Activated T-helper 17 cell treated with anti-CD3 and anti-CD28 coated beads, Interleukin-2, amount 50 U/mL, for 72 hours (primary cell): ENCODE measurements at places on chromosomes 6 and 20.

- H3K36me3 ChIP-seq: no peaks in the 10 kb centered on the region
- no peaks in the 10 kb centered on the region for H3K4me1 ChIP-seq
- no peak overlapping the region for H3K4me3 ChIP-seq
- H3K27me3 ChIP-seq: no peaks in the 10 kb centered on the region
- no peak for ATAC-seq
- H3K27ac ChIP-seq: no peak overlapping the region
Observed at GRCh38 chr6:19734519-19734918, 102.7 kb upstream of the ID4 start.

- no peaks in the 10 kb centered on the region for H3K27me3 ChIP-seq
- H3K27ac ChIP-seq: peak overlapping the region; percentile 97
- H3K4me1 ChIP-seq: peaks cover 34% of the 10 kb centered on the region
- peak; percentile 37 for ATAC-seq
- H3K36me3 ChIP-seq: peaks cover 42% of the 10 kb centered on the region
- peak overlapping the region; percentile 97 for H3K4me3 ChIP-seq
Observed at GRCh38 chr6:25042536-25042935, 106.8 kb upstream of the RIPOR2 start.

GRCh38 chr20:46030284-46031013, 1.4 kb downstream of the SLC12A5 start:
- H3K27ac ChIP-seq: no peak overlapping the region
- H3K4me3 ChIP-seq: no peak overlapping the region
- H3K4me1 ChIP-seq: peaks cover 4% of the 10 kb centered on the region
- no peaks in the 10 kb centered on the region for H3K36me3 ChIP-seq
- no peak for ATAC-seq

DNA sequence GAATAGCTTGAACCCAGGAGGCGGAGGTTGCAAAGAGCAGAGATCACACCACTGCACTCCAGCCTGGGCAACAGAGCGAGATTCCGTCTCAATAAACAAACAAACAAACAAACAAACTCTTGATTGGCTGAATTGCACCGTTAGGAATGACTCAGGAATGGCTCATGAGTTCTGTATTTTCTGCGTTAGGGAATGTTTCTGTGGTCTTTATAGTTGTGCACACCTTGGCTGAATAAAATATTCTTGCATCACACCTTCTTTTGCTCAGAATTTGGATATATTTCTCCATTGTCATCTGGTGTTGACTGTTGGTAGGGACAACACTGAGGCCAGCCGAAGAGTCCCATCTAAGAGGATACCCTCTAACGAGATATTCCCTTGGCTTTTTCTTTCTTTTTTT, 19.6 kb upstream of the PI16 start:
- no peak for ATAC-seq
- no peak overlapping the region for H3K4me3 ChIP-seq
- H3K36me3 ChIP-seq: no peaks in the 10 kb centered on the region
- no peak overlapping the region for H3K27ac ChIP-seq
- H3K4me1 ChIP-seq: peaks cover 5% of the 10 kb centered on the region
- no peaks in the 10 kb centered on the region for H3K27me3 ChIP-seq

GRCh38 chr6:13446381-13446780, 41.0 kb downstream of the GFOD1 start:
- H3K36me3 ChIP-seq: no peaks in the 10 kb centered on the region
- H3K27me3 ChIP-seq: peaks cover 3% of the 10 kb centered on the region
- H3K4me3 ChIP-seq: no peak overlapping the region
- H3K4me1 ChIP-seq: no peaks in the 10 kb centered on the region
- ATAC-seq: no peak

- H3K4me1 ChIP-seq: peaks cover 3% of the 10 kb centered on the region
- peaks cover 5% of the 10 kb centered on the region for H3K27me3 ChIP-seq
- ATAC-seq: peak; percentile 51
- no peak overlapping the region for H3K4me3 ChIP-seq
- no peaks in the 10 kb centered on the region for H3K36me3 ChIP-seq
Observed at GRCh38 chr6:75424618-75425548, 68.7 kb downstream of the FILIP1 start.

DNA sequence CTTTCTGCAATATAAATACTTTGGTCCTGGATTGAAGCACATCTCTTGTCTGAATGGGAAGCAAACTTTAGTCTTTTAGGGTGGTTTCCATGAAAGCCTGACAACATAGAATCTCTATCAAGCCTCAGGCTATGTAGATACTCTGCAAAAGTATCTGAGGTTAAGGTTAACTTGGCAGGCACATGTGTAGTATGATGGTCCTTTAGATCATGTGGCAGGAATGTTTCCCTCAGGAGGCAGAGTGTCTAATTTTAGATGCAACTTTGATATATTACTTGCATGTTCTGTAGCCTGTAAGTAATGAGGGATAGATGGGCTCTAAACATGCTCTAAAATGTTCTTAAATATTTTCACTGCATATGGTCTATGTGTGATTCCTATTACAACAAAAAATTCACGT, 8.2 kb downstream of the MYB start:
- peaks cover 5% of the 10 kb centered on the region for H3K27me3 ChIP-seq
- ATAC-seq: no peak
- no peak overlapping the region for H3K27ac ChIP-seq
- no peak overlapping the region for H3K4me3 ChIP-seq
- H3K4me1 ChIP-seq: peaks cover 12% of the 10 kb centered on the region

- H3K27ac ChIP-seq: peak overlapping the region; percentile 66
- no peaks in the 10 kb centered on the region for H3K36me3 ChIP-seq
- ATAC-seq: no peak
- H3K4me3 ChIP-seq: no peak overlapping the region
- no peaks in the 10 kb centered on the region for H3K27me3 ChIP-seq
Observed at GRCh38 chr6:3997177-3997770, 81.7 kb downstream of the FAM217A start.

- H3K4me3 ChIP-seq: no peak overlapping the region
- H3K4me1 ChIP-seq: no peaks in the 10 kb centered on the region
- H3K27ac ChIP-seq: no peak overlapping the region
- ATAC-seq: no peak
- no peaks in the 10 kb centered on the region for H3K27me3 ChIP-seq
- no peaks in the 10 kb centered on the region for H3K36me3 ChIP-seq
Observed at GRCh38 chr6:170027647-170028043, 263.2 kb downstream of the DLL1 start.

- H3K4me1 ChIP-seq: peaks cover 4% of the 10 kb centered on the region
- H3K36me3 ChIP-seq: no peaks in the 10 kb centered on the region
- no peak for ATAC-seq
- peaks cover 4% of the 10 kb centered on the region for H3K27me3 ChIP-seq
- no peak overlapping the region for H3K27ac ChIP-seq
Observed at GRCh38 chr6:157724138-157724820, 98.8 kb upstream of the SNX9 start.

- ATAC-seq: no peak
- H3K36me3 ChIP-seq: no peaks in the 10 kb centered on the region
- H3K4me3 ChIP-seq: no peak overlapping the region
Observed at GRCh38 chr20:32680544-32681174, 6.9 kb upstream of the C20orf203 start.

DNA sequence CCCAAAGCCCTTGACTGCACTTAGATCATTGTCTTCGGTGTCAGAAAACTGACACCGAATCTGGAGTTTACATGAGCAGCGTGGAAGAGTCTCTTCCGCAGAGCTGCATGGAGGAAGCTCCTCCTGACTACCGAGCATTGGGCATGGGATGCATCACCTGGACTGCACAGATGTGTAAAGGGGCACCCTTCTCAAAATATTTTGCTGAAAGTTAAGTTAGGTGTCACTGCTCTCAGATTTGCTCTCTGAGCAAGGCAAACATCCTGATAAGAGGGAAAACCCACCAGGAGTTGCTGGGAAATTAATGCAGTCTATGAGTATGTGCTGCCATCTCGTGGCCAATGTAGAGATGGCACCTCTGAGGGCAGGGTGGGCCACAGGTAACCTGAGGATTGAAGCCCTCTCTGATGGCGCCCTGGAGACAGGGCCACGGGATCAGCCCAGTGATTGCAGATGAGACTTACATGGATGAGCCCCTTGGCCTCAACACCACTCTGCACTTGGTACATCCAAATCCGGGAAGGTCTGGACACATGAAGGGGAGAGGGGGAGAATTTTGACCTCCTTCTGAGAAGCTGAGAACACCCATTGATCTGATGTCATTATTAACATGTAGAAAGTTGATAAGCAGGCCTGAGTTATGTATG, 129.9 kb downstream of the LPA start:
- no peak overlapping the region for H3K27ac ChIP-seq
- no peak overlapping the region for H3K4me3 ChIP-seq
- H3K27me3 ChIP-seq: peaks cover 2% of the 10 kb centered on the region
- ATAC-seq: peak; percentile 65

DNA sequence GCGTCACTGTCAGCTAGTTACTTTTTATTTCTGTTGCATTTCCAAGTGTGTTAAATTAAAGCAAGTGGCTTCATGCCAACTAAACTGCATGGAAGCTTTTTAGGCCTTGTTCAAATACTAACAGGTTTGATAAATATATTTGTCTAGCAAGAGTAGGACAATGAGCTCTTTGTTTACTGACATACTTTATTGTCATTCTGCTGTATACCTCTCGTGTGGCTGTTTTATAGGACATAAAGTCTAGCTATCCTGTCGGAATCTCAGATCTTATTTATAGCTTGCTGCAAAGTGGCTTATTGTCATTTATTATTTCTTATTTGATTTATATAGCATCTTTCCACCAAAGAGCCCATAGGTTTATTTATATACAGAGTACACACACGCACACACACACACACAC, 711.1 kb downstream of the KIF16B start:
- no peak overlapping the region for H3K27ac ChIP-seq
- ATAC-seq: no peak
- H3K4me1 ChIP-seq: no peaks in the 10 kb centered on the region

GRCh38 chr6:33217246-33217645, 8.9 kb downstream of the RING1 start:
- H3K36me3 ChIP-seq: peaks cover 15% of the 10 kb centered on the region
- no peak for ATAC-seq
- no peak overlapping the region for H3K4me3 ChIP-seq
- no peak overlapping the region for H3K27ac ChIP-seq

GRCh38 chr6:33161354-33162331, 30.6 kb downstream of the COL11A2 start:
- no peaks in the 10 kb centered on the region for H3K36me3 ChIP-seq
- peaks cover 6% of the 10 kb centered on the region for H3K27me3 ChIP-seq

GRCh38 chr6:122223251-122223650, 176.2 kb upstream of the HSF2 start:
- no peak overlapping the region for H3K4me3 ChIP-seq
- H3K27me3 ChIP-seq: no peaks in the 10 kb centered on the region
- no peaks in the 10 kb centered on the region for H3K36me3 ChIP-seq
- H3K27ac ChIP-seq: no peak overlapping the region

DNA sequence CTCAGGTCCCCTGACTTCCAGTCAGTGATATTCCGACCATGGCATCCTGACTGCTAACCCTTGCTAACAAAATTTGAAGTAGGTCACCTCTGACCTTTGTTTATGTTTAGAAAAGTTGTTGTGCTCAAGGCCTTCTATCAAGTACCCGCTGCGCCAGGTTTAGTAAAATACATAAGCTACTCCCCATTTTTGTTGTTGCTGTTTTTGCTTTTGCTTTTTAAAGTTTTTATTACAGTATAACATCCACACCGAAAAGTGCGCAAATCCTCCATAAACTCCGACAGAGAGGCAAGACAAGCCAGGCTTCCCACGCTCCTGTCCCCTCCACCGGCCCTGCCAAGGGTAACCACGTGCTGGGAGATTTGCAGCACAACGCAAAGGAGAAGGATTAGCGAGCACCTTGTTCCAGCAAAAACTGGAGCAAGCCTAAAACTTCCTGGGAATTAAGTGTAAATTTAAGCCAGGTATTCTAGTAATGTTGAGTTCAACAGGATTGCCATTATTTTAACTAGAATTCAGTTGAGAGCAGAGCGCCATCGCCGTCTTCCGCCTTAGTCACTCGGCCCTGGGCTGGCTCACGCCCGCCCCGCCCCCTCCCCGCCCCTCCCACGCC, 17.8 kb upstream of the HMGN4 start:
- peaks cover 24% of the 10 kb centered on the region for H3K36me3 ChIP-seq
- peak overlapping the region; percentile 95 for H3K4me3 ChIP-seq
- ATAC-seq: peak; percentile 20

DNA sequence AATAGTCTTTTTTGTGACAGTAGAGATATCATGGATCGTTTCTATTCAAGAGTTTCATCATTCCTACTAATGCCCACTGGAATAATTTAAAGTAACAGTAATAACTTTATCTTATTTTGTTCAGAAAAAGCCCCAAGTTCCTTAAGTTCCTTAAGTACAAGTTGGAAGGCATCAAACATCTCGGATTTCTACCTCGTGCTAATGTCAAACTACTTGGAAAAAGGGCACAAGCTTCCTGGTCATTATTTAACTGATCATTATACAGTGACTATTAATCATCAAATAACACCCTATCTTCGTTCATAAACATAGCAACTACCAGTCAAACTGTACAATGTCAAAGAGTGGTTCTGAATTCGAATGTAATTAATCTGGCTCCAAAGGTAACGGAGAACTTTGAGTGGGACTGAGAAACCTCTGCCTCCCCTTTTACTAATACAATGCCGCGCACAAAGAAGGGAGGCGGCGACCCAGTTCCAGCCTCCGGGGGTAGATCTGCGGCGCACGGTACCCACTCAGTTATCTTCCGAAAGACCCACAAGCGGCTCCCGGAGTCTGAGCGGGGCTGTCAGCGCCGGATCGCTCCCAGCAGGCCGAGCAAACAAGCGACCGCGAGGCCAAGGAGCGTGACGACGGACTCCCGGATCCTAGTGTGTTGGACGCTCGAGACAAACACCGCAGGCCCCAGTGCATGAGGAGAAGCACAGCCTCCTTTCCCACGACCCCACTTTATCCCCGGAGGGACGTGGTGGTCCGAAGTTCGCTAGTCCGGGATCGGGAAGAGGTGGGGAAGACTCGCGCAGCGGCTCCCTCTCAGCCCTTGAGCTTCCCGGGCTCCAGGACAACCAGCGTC, 716 bp downstream of the SHPRH start:
- no peaks in the 10 kb centered on the region for H3K36me3 ChIP-seq
- ATAC-seq: peak; percentile 36
- H3K4me1 ChIP-seq: peaks cover 14% of the 10 kb centered on the region
- H3K27me3 ChIP-seq: no peaks in the 10 kb centered on the region
- H3K4me3 ChIP-seq: peak overlapping the region; percentile 95

DNA sequence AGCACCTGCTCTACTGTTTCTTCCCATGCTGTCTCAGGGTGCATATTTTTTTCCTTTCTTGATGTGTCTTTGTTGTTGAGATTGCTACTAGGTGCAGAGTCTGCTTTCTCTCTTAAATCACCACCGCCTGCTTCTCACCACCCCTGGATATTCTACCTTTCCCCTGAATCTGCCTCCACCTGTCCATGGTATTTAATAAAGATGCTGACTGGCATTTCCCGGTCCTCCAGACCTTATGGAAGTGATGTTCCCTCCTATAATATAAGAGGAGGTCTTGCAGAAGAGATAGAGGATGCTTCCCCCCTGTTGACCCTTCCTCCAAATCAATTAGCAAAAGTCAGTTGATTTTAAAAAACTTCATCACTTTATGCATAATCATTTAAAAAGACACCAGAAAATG, 107.9 kb upstream of the IYD start:
- no peak for ATAC-seq
- H3K27me3 ChIP-seq: peaks cover 17% of the 10 kb centered on the region
- no peaks in the 10 kb centered on the region for H3K36me3 ChIP-seq
- peaks cover 8% of the 10 kb centered on the region for H3K4me1 ChIP-seq
- H3K4me3 ChIP-seq: no peak overlapping the region
- no peak overlapping the region for H3K27ac ChIP-seq

- H3K36me3 ChIP-seq: no peaks in the 10 kb centered on the region
- H3K27ac ChIP-seq: no peak overlapping the region
- H3K4me1 ChIP-seq: peaks cover 8% of the 10 kb centered on the region
- H3K27me3 ChIP-seq: no peaks in the 10 kb centered on the region
- ATAC-seq: no peak
Observed at GRCh38 chr6:45196121-45196520, 132.0 kb upstream of the RUNX2 start.
